Activated naive CD8-positive, alpha-beta T cell treated with anti-CD3 and anti-CD28 coated beads, Interleukin-2, amount 10 ng/mL, durations not matched to agents 7 days and 5 days (primary cell): ENCODE measurements at places on chromosomes 11 and 22.
A peak's percentile ranks its signal among the peaks of the same experiment; 100 is the strongest.

- no peak within 1 kb of the TSS for H3K27ac ChIP-seq
- peak; percentile 40 for DNase-seq
- H3K27me3 ChIP-seq, result peaks cover 74% of the 10 kb centered on the region
- H3K36me3 ChIP-seq, result no peaks in the 10 kb centered on the region
- H3K4me3 ChIP-seq, result peak within 1 kb of the TSS; percentile 40
These were observed at the start of gene RASSF10 for GRCh38 chr11:13008625-13009475. Gene RASSF10 (plus strand): TSS chr11:13009316. CDS start chr11:13009577, 261 bp downstream.

- peak; percentile 29 for DNase-seq
- no peaks in the 10 kb centered on the region for H3K36me3 ChIP-seq
- H3K27ac ChIP-seq, result no peak overlapping the region
- H3K4me1 ChIP-seq, result peaks cover 3% of the 10 kb centered on the region
- H3K27me3 ChIP-seq, result peaks cover 10% of the 10 kb centered on the region
- H3K4me3 ChIP-seq, result no peak overlapping the region
These were observed 130.7 kb downstream of the MN1 start for GRCh38 chr22:27670701-27671412.

DNA sequence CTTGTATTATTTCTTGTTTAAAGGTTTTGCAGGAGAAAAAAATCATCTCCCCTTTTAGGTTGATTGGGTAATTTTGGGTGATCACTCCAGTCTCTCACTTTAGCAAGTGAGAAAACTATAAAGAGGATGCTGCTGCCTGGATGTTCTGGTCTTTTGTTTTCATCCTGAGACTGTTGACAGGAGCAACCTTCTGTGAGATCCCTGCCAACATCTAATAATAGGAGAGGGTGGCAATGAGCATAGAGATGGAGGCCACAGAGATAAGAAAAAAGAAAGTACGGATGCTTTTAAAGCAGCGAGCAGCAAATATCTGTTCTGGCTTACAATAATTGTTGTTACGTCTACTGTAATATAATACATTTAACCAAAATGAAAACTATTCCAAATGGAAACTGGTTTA, 293.6 kb upstream of the MTNR1B start:
- no peaks in the 10 kb centered on the region for H3K4me1 ChIP-seq
- no peak overlapping the region for H3K4me3 ChIP-seq
- no peaks in the 10 kb centered on the region for H3K27me3 ChIP-seq

DNA sequence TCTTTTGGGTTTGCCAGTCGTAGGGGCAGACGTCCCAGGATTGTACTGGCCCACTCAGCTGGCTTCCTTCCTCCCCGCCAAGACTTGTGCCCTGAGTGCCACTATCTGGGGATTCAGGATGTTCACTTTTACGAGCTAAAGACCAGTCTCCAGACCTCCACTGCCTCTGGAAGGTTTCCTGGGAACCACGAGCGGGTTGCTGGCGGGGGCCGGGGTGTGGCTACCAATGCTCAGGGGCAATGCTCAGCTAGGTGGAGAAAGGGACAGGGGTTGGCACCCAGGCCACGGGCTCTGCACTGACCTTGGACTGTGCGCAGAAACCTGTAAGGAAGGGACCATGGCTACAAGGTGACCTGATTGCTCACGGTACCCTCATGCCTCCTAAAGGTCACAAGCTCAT, 2.2 kb downstream of the NEFH start:
- H3K4me1 ChIP-seq, result peaks cover 13% of the 10 kb centered on the region
- peaks cover 1% of the 10 kb centered on the region for H3K36me3 ChIP-seq

DNA sequence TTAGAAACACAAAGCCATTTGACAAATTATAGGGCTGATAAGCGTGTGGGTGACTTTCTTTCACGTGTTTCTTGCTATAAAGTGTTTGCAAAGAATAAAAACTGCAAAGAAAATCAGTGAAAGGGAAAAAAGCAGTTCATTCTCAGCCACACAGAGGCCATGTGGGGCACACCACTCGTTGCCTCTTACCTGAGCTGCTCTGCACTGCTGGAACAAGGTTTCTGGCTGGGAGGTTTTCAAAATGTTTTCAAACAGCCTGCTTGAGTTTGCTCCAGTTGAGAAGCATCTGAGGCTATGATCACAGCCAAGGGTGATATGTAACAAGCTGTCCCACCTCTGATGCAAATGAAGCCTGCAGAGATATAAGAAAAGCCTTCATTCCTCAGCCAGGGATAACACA, 14.7 kb upstream of the VSIG10L2 start:
- no peaks in the 10 kb centered on the region for H3K36me3 ChIP-seq
- no peak overlapping the region for H3K27ac ChIP-seq

GRCh38 chr11:108670451-108670850, 5.6 kb downstream of the DDX10 start:
- H3K4me1 ChIP-seq, result peaks cover 40% of the 10 kb centered on the region
- H3K27ac ChIP-seq, result no peak overlapping the region
- peaks cover 12% of the 10 kb centered on the region for H3K36me3 ChIP-seq
- no peak for DNase-seq

DNA sequence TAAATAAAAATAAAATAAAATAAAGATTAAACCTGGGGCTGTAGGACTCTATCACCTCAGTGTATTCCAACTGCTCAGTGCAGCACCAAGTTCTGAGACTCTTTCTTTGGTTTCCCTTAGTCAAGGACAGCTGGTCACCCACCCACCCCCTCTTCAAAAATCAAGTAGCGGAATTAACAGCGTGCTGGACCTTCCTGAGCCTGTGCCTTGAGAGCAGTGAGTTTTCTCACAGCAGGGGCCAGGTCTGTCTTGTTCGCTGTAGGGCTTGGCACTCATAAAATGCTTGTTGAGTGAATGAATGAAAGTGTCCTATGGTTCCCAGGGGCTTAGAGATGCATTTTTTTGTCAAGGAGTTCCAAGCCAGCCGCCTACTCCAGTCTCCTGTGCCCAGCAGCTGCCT, 2.9 kb upstream of the ALX4 start:
- no peaks in the 10 kb centered on the region for H3K36me3 ChIP-seq
- H3K27ac ChIP-seq, result no peak overlapping the region
- H3K27me3 ChIP-seq, result peaks cover 87% of the 10 kb centered on the region
- peaks cover 14% of the 10 kb centered on the region for H3K4me1 ChIP-seq
- no peak for DNase-seq

DNA sequence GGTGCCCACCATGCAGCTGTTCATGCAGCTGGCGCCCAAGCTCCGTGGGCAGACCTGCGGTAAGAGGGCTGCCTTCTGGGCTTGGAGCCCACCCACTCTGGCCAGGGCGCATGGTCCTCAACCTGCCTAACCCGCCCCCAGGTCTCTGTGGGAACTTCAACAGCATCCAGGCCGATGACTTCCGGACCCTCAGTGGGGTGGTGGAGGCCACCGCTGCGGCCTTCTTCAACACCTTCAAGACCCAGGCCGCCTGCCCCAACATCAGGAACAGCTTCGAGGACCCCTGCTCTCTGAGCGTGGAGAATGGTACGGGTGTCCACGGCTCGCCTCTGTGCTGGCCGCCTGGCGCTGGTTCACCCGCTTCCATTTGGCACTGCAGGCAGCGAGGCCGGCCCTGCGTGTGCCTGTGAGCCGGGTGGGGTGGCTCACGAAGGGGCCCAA, 11.0 kb downstream of the MUC5AC start:
- no peaks in the 10 kb centered on the region for H3K27me3 ChIP-seq
- H3K36me3 ChIP-seq, result peaks cover 4% of the 10 kb centered on the region
- no peak for DNase-seq
- H3K4me1 ChIP-seq, result peaks cover 2% of the 10 kb centered on the region
- no peak overlapping the region for H3K4me3 ChIP-seq

DNA sequence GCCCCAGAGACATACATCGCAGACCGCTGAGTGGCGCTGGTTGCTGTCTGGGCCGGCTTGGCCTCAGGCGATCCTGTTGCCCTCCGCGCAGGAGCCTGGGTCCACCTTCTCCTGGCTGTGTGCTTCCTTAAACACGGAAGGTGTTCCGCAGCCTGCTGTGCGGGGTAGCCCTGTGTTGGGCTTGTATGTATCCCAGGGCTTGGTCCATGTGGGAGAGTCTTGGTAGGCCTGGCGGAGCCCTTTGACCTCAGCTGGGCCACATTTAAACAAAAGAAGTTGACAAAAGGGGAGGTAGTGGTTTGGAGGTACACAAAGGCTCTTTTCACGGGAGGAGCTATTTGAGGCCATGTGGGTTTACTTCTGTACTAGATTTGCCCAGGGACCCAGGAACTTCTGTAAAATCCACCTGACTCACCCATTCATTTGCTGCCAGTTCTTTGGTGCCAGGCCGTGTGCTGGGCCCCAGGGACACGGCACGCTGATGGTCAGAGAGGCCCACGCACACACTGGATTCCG, 11.0 kb upstream of the GRAMD4 start:
- no peaks in the 10 kb centered on the region for H3K27me3 ChIP-seq
- peaks cover 27% of the 10 kb centered on the region for H3K4me1 ChIP-seq
- no peak for DNase-seq
- no peak overlapping the region for H3K4me3 ChIP-seq
- H3K36me3 ChIP-seq, result peaks cover 2% of the 10 kb centered on the region
- H3K27ac ChIP-seq, result no peak overlapping the region
